ENCODE measurements at places on chromosomes 6 and 20.

DNA sequence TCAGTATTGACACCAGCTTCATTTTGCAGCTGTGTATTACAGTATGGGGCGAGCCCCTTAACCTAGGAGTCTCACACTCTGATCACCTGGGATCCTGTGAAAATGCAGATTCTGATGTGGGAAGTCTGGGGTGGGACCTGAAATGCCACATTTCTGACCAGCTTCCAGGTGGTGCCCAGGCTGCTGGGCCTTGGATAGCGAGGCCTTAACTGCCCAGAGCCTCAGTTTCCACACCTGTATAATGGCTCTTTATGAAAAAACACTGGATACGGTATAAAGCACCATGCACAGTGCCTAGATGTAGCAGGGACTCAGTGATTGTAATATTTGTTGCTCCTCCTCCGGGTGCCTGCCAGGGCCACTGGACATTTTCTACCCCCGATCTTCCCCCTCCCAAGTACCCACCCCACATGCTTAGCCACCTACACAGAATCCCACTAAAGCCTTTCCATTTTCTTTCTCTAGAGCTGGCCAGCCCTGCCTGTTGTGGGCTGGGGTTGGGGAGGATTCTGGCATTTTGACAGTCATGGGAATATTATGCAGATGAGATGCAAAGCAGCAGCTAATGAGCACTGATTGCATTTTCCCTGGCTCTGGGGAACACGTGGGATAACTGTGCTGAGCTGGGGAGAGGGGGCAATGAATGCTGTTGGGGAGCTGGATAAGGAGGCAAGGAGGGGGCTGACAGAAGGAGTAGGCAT, 44.8 kb downstream of the SPDEF start:
- no peak for DNase-seq

DNA sequence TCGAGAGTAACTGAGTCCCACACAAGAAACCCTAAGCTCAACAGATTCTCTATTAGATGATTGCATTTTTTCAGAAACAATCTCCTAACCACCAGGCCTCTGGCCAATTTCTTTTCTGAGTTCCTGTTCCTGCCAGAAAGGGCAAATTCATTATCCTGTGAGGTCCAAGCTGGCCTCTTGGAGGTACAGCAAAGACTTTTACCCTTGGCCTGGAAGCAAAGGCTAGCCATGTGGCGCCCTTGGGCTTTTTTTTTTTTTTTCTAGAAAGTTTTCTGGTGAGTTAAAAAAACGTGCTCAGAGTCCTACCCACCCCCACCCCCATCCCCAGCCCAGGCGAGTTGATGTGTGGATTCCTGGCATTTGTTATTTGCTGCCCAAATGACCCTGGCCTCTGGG, 59.0 kb upstream of the EEF1A1 start:
- DNase-seq: no peak

GRCh38 chr6:47737406-47737805, 39.0 kb downstream of the ADGRF4 start:
- DNase-seq: no peak

- DNase-seq: no peak
These were observed 236.7 kb downstream of the FARS2 start for GRCh38 chr6:5497896-5498578.

DNA sequence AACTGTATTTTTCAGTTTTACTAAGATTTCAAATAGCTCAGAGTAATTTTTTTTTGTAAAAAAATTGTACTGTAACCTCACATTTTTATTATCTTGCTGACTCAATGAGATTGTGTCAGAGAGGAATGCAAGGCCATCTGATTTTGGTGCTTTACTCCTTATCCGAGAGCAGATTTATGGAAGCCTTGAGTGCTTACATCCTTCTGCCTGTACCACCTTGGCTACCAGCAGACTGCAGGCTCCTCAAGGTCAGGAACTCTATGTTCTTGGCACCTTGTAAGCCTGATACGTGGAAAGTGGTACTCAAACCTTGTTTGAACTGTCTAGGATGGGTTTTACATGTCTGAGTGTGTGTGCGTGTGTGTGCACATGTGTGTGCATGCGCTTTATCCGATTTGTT, 80.1 kb upstream of the MLIP start:
- no peak for DNase-seq

DNA sequence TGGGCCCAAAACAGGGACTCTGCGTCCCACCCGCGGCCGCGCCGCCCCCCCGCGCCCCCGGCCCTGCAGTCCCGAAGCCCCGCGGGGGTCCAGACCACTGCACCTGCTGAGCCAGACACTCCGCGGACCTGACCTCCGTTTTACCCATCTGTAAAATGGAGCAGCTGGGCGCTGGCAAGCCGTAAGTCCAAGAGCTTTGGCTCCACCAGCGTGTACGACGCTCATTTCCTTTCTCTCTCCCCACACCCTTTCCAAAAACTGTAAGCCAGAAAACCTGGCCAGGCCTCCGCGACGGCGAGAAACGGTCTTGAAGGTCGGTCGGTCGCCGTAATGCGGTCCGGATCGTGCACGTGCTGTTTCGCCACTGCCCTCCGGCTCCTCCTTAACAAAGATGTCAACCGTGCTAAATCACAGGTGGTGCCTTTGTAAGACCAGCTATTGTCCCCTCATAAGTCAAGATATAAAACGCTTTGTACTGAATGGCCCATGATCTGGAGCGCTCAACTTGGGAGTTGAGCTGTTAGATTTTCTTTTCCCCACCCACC, 7.8 kb upstream of the NR2E1 start:
- no peak for DNase-seq

GRCh38 chr6:156948807-156949206, 171.6 kb downstream of the ARID1B start:
- DNase-seq: no peak

GRCh38 chr6:48744948-48745347, 634.0 kb upstream of the PTCHD4 start:
- no peak for DNase-seq

- no peak for DNase-seq
These were observed 101.5 kb downstream of the PHACTR3 start for GRCh38 chr20:59705651-59706399.

GRCh38 chr6:107805504-107805903, 18.6 kb downstream of the SCML4 start:
- DNase-seq: no peak

- no peak for DNase-seq
These were observed 23.1 kb downstream of the CMTR1 start for GRCh38 chr6:37456126-37456525.

DNA sequence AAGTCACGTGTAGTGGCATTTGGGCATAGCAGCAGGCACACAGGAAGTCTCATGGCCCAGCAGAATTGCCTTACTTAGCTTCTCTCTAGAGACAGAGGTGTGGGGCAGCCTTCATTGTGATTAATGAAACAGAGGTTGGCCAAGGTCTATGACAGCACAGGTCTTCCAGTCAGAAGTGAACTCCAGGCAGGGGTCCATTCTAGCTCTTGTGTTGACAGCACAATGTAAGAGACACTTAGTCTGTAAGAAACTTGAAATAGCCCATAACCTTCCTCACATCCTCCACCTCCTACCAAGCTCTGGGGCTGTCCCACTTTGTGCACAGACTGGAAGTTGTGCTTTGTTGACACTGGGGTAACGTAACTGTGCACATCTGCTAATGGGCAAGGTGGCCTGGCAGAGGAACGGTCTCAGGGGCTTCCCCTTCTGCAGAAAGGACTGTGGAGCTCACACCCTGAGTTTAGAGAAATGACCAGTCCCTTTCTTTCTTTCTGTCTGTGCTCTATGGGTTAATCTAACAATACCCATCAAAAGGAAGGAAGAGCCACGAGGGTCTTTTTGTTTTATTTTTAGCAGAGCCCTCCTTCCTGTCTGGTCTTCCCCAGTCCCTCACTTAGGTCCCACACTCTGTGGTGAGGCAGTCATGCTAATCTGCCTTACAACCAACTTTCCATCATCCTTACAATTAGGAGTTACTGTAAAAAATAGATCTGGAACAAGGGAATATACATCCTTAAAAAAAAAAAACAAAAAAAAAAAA, 35.6 kb upstream of the TAGAP start:
- no peak for DNase-seq

DNA sequence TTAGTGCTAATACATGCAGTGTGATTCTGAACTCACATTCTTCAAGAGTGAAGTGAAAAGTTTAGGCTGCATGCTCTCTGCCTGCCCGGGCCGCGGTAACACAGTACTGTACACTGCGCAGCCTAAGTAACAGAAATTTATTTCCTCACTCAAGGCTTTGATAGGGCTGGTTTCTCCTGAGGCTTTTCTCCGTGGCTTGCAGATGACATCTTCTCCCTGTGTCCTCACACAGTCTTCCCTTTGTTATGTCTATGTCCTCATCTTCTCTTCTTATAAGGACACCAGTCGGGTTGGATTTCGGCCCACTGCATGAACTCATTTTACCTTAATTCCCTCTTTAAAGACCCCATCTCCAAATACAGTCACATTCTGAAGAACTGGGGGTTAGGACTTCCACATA, 51.1 kb upstream of the TMEM170B start:
- DNase-seq: no peak

DNA sequence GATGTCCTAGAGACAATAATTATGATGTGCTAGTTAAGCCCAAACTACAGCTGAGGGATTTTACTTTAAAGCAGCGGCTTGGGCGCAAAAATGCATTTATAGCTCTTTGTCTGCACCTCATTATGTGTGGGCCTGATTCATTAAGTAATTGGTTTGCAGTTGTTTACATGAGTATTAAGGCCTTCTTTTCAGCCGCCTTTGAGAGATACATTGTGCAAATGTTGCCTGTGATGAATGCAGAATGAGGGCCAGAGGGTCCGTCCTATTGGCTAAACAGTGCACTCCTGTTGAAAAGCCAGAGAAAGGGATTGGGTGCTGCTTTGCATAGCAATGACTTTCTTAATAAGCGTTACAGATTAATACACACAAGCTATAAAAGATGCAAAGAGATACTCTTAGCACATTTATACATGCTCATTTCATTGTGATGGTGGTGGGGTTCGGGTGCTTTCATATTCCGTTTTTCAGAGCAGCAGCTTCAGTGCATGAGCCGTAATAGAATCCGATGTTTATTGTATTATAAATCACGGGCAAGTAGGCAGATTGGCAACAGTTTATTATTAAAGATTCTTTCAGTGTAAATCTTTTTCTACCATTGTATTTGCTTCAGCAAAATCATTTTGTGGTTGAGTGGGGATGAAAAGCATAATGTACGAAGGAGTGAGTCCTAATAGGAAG, 68.2 kb upstream of the XRN2 start:
- no peak for DNase-seq

DNA sequence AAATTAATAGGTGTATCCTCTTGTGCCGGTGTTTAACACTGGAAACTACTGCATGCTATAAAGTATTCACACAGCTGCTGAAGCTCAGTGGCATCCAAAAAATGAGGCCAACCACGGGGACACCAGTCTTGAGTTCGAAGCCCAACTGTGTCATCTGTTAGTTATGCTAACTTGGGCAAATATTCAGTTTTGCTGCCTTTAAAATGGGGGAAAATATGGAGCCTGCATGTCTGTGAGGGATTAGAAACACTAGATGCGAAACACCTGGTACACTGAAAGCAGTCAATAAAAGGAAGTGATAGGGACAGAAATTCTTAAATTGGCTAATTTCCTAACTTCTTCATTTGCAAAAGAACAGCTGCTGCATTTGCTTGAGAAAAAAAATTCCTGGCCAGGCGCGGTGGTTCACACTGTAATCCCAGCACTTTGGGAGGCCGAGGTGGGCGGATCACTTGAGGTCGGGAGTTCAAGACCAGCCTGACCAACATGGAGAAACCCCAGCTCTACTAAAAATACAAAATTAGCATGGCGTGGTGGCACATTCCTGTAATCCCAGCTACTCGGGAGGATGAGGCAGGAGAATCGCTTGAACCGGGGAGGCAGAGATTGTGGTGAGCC, 36.6 kb upstream of the MLIP start:
- no peak for DNase-seq

DNA sequence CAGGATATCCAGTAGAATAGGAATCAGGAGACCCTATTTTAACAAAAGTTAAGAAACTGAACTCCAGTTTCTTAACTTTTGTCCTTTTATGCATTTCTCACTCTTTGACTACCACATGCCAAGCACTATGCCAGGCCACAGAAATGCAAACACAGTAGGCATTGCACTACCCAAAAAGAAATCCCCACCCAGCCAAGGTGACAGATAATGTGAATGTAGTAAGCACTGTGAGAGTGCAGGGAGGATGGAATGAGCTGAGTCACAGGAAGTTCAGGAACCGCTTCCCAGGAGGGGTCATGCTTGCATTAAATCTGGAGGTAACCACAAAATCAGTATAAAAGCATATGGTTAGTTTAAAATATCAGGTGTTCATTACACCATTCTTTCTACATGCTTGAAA, 20.1 kb upstream of the FAM83C start:
- no peak for DNase-seq

GRCh38 chr6:130769861-130770260, 57.3 kb upstream of the SMLR1 start:
- DNase-seq: no peak

DNA sequence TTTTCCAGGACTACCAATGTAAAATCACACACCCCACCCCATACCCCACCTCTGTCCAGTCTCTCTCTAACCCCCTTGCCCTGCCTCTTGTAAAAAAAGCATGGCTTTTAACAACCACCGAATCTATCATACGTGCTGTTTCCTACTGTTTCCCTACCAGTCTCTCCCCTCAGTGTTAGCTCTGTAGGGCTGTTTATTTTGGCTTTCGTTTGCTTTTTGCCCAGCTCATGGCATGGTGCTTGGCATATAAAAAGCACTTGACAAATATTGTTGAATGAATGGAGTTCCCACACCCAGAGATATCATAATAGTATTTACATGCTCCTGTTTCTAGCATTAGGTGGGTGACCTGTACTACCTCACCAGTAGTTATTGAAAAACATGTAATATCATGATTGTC, 148.2 kb downstream of the OPRM1 start:
- no peak for DNase-seq

DNA sequence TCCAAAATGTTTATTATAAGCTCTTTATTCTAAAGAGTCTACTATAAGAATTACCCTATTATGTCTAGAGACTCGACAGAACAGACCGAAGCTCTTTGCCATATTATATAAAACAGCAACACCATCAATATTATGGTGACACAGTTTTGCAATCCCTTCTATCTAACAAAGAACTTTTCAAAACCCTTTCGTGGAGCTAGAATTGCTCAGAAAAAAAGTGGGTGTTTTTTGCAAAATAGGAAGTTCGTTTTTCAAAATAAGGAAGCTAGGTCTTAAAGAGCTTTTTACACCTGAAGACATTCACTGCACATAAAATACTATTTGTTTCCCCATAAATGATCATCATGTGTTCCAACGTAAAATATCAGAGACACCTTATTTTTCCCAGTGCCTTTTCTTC, 240.0 kb downstream of the FOXC1 start:
- no peak for DNase-seq

DNA sequence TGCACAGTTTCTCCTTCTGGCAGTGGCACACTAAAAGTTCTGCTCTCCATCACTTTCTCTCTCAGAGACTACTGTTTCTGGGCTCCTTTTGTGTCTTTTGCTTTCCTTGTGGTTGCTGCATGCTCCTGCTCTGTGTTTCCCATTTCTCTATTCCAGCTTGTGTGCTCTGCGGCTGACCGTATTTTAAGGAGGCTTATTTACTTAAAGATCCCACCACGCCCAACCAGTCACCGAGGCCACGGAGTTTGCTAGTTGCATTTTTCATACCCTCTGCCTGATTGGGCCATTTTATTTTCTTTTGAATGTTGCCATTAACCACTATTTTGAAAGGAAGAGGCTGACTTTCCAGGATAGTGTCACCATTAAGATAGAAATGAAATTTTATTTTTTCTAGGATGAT, 626.4 kb upstream of the MMS22L start:
- DNase-seq: no peak

Data from T-helper 17 cell (primary cell).